ENCODE measurements at places on chromosomes 13 and 19. TPM values are rescaled to one million over a fixed set of nuclear protein-coding genes. Genes with fewer than 3 reads are reported as not detected.

GRCh38 chr19:54502518-54503048 is at the start of gene LAIR2:
LAIR2 (plus strand) TSS chr19:54502831; CDS start chr19:54502919, 88 bp downstream.
- no peak for DNase-seq

DNA sequence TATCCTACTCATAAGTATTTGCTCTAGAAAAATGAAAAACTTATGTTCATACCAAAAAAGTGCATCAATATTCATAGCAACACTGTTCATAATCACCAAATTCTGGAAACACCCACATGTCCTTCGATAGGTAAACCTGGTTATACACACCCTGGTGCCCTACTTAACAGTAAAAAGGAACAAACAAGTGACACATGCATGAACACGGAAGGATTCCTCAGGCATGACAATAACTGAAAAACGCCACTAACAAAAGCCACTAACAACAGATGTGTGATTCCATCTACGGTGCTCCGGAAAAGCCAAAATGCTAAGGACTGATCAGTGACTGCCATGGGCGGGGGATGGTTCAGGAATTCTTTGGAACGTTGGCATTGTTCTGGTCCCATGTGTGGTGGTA is 65.5 kb downstream of the STK24 start:
- no peak for DNase-seq

DNA sequence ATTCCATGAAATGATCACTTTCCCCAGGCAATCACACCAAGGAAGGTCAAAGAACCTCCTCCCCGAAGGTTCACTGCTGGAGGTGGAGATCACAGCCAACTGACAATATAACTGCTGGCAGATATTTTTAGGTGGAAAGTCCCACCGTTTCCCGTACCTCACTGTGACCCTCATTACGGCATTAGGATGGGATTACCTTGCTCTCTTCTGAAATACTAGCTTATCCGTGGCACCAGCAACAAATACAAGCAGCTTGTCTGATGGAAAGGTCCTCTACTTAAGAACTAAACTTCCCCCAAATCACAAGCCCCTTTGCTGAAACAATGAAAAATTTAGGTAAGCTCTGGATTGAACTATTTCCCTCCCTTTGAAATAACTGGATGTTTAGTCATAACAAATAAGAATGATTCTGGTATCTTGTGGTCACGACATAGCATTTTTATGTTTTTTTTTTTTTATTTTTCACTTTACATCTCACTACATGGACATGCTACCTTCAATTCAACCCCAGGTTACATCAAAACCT is 178.9 kb downstream of the COL4A1 start:
- DNase-seq, result no peak

The LAIR1 gene
- 0.12 TPM for total RNA-seq

The NLRP11 gene
- not detected for total RNA-seq

The CYP2A7 gene
- not detected for total RNA-seq

Data from gastrocnemius medialis (tissue), 4 donors.